ENCODE measurements at places on chromosomes 5 and 9. TPM values are rescaled to one million over a fixed set of nuclear protein-coding genes. Genes with fewer than 3 reads are reported as not detected.

The ZNF782 gene
- total RNA-seq = 7.6 TPM

The GTF2H2C gene
- total RNA-seq = 44.0 TPM

The IFNA2 gene
- total RNA-seq = not detected

The FBLL1 gene
- 0.39 TPM for total RNA-seq

The GFI1B gene
- total RNA-seq = not detected

The FOXD4L5 gene
- not detected for total RNA-seq

The MEGF9 gene
- total RNA-seq = 24.4 TPM
